ENCODE measurements at places on chromosomes 2 and 18.

DNA sequence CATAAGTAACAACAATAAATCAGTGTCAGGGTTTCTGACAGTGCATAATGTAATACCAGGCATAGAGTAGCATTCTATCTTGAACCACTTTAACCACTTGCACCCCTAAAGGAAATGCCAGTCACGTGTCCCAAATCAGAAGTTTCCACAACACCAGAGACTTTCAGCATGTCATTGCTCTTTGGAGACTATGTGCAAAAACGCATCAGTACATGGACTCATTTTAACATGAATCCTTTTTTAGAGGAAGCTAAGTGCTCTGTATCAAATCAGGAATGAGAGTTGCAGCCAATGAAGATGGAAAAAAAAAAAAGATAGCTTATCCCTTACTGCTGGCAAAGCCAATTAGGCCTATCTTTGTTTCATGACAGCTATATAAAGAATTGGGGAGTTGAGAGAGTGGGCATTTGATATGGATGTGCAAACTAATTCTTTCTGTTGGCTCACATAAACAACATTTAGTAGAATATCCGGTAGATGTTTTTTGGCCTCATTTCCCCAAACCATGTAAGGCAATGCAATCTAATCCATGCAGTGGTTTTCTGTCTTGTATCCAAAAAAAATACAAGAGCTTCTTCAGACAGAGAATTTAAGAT lies 353.1 kb downstream of the IRS1 start:
- DNase-seq, result no peak

GRCh38 chr2:36362291-36362690 lies 6.7 kb downstream of the CRIM1 start:
- no peak for DNase-seq

DNA sequence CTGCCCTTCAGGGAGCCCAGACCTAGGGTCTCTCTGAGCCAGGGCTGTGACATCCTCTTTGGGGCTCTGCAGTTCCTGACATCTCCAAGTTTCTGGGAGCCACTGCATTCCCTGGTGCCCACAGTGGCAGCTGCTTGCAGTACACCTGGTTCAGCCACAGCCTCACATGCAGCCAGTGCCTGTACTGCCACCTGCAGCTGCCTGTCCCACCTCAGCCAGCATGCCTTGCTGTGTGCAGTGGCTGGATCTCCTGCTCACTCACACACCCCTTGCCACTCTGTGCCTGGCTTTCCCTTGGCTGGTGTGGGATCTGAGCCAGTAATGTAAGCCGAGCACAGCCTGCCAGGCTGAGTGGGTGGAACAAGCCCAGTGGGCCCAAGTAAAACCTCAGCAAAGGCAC lies 1288.7 kb downstream of the CNTNAP5 start:
- DNase-seq, result no peak

- DNase-seq, result no peak
These were observed 1.9 kb downstream of the MAP4K3 start for GRCh38 chr2:39435234-39435633.

GRCh38 chr18:46152808-46153617 lies 48.8 kb downstream of the HAUS1 start:
- no peak for DNase-seq

GRCh38 chr2:150487537-150488429 lies at the start of gene RND3:
Gene RND3 (minus strand): TSS chr2:150487667. CDS start chr2:150487417, 250 bp downstream.
- no peak for DNase-seq

GRCh38 chr2:48940606-48941005 lies 185.1 kb upstream of the LHCGR start:
- no peak for DNase-seq

- DNase-seq, result no peak
These were observed 67.0 kb upstream of the TCF7L1 start for GRCh38 chr2:85066006-85066740.

DNA sequence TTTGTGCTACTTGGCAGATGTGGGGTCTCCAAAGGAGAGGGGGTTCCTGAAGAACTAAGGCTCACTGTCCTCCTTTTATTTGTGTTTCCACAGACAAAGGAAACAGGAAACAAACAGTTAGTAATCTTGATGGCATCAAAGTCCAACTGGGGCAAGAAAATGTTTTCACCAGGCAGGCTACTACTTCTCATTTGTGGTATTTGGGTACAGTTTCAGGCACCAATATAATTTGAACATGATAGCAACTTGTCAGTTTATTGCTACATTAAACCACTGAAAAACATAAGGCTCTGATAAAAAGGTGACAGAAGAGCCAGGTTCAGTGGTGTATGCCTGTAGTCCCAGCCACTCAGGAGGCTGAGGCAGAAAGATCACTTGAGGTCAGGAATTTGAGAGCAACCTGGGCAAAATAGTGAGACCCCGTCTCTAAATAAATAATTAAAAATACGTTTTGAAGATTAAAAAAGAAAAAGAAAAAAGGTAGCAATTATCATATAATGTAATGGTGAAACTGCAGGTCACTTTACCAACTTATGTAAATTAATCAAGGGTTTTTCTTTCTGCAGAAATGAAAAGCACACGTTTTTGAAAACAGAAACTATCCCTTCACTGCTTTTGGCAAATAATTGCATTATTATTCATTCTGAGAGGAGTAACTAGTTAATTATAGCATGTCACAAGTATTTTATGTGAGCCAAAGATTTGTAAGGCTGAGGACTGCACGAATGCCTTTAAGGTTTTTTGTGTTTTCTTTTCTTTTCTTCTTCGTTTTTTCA lies 157.5 kb upstream of the CAVIN2 start:
- DNase-seq, result no peak

GRCh38 chr2:48519593-48519992 lies 10.4 kb upstream of the STON1 start:
- DNase-seq, result no peak

DNA sequence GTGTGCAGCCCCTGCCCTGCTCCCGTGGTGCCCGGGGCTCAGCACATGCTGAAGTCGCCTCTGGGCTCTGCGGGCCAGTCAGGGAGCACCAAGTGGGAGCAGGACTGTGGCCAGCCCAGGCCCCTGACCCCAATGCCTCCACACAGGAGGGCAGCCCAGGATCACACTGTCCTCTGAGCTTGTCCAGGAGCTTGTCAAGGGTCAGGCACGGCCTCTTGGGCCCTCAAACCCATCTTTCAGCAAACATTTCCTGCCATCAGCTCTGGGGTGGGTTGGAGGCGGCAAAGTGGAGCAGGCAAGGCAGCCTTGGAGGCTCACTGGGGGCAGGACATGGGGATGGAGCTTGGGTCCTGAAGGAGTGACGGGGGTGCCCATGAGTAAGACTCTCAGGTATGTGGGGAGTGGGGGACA lies 10.3 kb downstream of the SNED1 start:
- peak; percentile 8 for DNase-seq

DNA sequence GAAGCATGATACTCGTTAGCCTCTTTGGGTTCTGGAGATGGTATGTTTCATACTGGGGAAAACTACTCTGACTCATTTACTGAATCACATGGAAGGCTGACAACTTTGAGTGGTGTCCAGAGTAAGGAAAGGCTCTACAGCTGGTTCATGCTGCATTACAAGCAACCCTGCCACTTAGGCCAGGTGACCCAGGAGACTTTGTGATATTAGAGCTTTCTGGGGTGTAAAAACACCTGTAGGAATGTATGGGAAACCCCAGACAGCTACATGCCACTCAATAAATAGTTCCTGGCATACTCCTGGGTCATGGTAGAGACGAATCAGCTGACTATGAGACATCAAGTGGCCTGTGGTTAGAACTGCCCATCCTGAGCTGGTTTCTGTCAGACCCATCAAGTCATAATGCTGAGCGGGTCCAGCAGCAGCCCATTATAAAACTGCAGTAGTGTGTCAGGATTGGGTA lies 21.3 kb upstream of the TCF7L1 start:
- no peak for DNase-seq

- no peak for DNase-seq
These were observed 189.9 kb upstream of the FOSL2 start for GRCh38 chr2:28202719-28203118.

DNA sequence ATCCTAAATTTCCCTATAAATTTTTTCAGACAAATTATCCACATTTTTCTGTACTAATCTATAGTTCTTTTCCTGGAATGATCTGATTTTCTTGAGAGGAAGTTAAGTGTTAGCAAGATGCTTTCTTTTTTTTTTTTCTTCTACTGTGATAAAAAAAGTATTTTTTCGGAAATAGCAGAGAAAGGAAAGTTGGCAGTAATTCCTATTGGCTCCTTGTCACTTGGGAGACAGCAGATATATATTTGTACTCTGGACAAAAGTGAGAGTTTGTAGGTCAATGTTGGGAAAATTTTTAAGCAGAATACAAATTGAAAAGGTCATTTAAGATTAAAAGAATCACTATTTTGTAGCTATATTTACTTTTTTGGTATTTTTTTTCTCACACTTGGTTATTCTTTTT lies 635.7 kb upstream of the NRXN1 start:
- DNase-seq, result no peak

DNA sequence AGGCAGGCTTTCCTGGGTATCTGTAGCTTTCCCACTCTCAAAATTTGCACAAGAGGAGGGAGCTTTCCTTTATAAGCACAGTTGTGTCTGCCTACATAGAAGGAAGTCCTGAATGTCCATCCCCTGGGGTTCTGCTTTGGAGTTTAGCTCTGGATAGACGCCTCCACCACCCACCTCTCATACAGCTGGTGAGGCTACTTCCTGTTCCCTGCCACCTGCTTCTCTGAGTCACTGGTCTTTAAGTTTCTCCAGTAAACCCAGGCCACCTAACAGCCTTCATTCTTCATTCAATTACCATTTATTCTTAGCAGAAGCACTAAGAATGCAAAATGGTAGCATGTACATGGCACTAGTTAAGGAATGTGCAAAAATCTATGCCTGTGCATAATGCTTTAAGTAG lies 407.8 kb downstream of the CDH2 start:
- no peak for DNase-seq

DNA sequence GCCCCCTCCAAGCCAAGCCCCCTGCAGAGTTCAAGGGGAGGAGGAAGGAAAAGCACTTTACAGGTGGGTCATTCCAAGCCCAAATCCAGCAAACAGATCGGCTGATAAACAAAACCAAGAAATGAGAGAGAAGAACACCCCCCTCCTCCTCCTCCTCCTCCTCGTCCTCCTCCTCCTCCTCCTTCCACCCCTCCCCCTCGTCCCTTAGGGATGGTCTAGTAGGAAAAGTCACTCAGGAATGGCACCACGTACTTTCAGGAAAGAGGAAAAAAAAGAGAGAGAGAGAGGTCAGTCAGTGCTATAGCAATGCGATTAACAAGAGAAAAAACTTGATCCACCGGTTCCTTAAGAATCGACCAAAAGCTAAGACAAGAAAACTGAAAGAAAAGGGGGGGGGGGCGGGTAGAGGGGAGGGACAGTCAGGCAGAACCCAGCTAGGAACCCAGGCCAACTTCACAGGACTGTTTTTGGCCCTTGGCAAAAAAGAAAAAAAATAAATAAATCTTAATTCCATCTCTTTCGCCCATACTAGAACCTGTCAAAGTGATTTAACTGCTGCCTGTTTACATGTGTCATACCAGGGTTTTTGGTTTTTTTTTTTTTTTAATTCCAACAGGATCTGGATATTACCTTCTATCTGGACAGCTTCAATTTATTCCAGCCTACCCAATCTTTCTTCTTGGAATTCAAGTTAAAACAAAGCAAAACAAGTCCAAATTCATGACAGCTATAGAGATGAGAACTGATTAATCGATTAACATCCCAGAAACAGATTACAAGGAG lies 906 bp downstream of the IKZF2 start:
- no peak for DNase-seq

DNA sequence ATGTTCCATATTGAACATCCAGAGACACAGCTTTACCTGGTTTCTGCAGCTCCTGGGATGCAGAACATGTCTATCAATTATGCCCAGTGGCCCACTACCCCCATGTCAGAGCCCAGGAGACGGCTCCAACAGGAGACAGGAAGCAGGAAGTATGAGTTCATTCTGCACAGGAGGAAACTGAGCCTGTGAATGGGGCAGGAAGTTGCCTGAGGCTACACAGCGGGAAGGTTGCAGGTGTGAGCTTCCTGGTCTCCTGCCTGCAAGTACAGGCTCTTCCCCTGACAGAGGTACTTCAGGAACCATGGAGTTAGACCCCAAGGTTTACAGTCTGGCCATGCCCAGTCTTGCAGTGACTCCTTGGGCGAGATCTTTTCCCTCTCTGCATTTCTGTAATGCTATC lies 2.8 kb upstream of the BOK start:
- DNase-seq, result no peak

- no peak for DNase-seq
These were observed 13.7 kb upstream of the GAL3ST2 start for GRCh38 chr2:241762933-241763369.

DNA sequence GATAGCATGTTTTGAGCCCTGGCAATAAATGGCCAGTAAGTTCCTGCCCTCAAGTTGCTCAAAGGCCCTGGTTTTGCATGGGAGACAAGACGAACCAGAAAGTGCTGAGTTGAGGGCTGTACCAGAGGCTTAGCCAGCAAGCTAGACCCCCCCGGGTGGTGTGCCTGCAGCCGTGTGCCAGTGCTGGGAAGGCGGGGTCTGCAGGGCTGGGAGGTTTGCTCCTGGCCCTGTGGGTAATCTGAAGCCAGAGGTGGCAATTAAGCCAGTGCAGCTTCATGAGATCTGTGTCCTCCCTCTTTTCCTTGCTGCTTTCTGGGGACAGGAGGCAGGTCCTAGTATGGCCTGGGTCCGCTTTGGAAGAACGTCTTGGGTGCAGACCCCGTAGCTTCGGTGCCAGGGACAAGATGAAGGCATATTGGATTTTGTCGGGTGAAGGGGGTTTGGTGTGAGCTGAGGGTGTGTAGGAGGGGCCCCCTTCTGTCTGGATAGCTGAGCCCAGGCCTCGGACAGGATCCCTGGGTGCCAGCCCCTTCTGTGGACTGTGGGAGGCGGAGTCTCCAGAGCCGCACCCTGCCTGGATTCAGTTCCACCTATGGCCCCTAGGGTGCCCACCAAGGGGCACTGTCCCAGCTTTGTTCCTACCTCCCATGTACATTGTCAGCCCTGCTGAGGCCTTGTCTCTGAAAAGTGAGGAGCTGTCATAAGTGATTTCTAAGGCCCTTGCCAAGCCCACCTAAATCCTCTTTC lies 15.6 kb downstream of the ATOH8 start:
- no peak for DNase-seq

- DNase-seq, result no peak
These were observed 98.7 kb upstream of the POU3F3 start for GRCh38 chr2:104755026-104755878.

DNA sequence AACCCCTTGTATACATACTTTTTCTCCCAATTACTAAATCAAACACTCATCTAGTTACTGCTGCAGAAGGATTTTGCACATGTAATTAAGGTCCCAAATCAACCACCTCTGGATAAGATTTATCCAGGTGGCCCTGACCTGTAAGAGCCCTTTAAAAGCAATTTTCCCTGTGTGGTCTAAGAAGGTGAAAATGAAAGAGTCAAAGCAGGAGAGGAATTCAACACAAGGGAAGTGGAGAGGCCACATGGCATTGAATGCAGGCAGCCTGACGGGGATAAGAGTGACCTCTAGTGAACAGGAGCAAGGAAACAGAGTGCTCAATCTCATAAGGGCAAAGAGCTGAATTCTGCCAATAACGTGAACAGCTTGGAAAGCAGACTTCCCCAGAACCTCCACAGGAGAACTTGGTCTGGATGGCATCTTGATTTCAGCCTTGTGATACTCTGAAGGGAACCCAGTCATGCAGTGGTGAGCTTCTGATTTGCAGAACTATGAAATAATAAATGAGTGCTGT lies 27.2 kb downstream of the PPP3R1 start:
- no peak for DNase-seq

All from activated B cell treated with CpG ODN at 0.5 μM for 24 hours (primary cell).